ENCODE measurements at places on chromosomes 12 and 14.

DNA sequence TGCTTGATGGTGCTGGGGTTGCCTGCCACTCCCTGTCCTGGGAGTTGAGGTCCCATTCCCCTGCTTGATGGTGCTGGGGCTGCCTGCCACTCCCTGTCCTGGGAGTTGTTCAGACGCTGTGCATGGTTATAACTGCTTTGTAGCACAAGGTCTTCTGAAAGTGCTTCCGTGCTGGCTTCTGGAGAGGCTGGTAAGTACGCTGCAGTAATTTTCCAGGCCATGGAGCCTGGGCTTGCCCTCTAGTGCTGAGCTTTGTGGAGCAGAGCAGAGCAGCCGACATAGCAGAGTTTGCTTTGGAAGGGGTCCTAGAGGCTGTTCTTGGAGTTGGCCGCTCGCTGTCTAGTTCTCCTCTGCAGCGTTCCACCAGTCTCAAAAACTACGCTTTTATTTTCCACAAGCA lies 6.3 kb downstream of the B4GALNT3 start:
- DNase-seq, result no peak

- no peak for DNase-seq
Observed at GRCh38 chr14:63078569-63078968, 33.3 kb upstream of the KCNH5 start.

GRCh38 chr12:42163913-42164312 lies 19.2 kb upstream of the GXYLT1 start:
- no peak for DNase-seq

DNA sequence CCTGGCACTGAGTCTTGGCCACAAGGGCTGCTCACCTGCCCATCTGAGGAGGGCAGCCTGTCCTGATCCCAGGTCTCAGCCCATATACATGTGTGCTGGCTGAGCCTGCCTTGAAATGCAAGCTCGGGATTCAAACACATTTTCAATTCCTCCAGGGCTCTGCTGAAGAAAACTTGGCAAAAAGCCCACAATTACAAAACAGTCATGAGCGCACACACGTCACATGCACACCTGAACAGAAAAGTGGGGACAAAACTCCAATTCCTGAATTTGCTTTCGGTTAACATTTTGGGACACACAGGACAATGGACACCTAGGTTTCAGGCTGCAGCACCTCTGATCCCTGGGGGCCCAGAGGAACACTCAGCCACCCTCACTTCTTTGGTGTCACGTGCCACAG lies 113.9 kb downstream of the RBM19 start:
- no peak for DNase-seq

DNA sequence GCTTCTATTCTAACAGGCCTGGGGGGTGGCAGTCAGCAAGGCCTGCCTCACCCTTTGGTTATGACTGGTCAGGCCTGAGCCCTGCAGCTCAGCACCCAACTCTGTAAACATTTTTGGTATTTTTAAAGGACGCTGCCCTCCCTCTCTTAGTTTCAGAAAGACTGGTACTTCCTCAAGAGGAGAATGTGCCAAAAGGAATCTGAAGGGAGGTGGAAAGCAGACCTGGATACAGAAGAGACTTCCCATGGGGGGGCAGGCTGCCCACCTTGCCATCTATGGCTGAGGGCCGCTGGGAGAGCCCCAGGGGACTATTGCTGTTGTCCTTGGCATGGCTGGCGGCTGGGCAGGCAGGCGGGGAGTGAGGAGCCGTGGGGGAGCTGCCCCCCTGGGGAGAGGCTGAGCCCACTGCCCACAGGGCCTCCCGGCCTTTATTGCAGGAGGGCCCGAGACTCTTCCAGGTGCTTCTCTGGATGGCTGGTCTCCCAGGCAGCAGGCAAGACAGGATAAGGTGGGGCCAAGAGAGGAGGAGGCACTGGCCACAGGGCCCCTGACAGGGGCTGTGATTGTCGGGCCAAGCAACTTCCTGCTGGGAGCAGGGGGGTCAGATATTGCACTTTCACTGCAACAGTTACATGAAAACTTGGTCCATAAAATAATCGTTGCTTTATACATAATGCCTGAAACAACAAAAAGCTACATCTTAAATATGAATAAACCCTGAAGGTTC lies 3.5 kb downstream of the ARL6IP4 start:
- DNase-seq, result no peak

DNA sequence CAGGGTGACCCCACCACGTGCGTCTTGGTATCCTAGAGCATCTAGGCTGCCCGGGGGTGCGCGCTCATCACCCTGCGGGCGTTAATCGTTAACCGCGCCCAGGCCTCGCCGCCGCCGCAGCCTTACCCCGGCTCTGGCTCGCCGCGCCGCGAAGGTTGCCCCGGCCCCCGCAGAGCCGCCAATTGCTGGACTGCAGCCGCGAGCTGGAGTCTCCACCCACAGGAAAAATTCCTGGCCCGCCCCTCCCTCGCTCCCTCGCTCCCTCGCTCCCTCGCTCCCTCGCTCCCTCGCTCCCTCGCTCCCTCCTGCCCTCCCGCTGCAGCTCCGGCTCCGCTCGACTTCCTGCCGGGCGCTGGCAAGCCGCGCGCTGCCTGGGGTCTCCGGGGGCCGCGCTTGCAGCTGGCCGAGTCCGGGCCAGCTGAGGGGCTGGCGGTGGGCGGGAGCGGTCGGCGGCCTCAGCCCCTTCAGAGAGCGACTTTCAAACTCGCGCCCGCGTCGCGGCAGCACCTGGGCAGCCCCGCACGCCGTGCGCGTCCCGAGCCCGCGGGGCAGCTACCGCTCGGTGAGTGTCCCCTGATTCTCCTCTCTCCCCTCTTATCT lies at the start of gene PLEKHG3:
PLEKHG3 (plus strand) TSS at position 282 of the 600 bp plus-strand sequence. CDS start 23,208 bp downstream, outside the sequence.
- peak; percentile 86 for DNase-seq

DNA sequence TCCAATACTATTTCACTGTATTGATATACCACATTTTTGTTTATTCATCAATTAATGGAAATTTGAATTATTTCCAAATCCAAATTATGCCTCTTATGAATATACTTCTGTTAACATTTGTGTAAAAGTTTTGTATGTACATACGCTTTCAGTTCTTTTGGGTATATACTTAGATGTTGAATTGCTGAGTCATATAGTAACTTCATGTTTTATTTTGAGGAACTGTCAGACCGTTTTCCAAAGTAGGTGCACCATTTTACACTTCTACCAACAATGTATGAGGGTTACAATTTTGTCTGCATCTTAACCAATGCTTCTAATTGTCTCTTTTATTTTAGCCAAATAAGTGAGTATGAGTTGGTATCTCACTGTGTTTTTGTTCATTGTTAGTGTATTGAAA lies 10.2 kb upstream of the CCER1 start:
- DNase-seq, result no peak

DNA sequence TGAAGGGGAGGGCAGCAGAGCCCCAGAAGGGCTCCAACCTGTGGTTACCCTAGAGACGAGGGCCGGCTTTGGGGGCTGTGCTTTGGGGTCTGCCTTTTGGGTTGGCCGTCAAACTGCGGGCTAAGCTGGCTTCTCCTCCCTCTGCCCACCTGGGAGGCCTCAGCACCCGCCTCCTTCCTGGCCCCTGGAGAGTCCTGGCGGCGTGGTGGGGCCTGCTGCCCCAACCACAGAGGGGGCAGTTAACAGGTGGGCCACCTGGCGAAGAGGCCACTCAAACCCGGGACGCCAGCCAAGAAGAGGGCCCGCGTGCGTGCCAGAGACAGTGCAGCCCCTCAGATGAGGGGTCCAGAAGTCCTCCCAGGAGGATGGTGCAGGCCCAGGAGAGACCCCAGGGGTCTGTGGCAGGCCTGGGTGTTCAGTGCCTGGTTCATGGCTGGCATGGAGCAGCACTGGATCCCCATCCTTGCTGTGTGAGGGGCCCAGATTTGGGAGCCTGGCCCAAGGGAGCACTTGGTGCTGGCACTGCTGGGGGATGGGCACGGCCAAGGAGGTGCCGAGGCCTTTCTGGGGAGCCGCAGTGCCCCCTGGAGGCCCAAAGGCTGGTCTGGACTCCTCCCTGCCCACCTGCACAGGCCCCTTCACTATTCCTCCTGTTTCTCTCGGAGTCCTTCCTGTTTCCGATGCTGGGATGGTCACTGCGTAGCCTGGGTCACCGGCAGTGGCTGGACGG lies 48.8 kb downstream of the LRCOL1 start:
- DNase-seq, result peak; percentile 15

DNA sequence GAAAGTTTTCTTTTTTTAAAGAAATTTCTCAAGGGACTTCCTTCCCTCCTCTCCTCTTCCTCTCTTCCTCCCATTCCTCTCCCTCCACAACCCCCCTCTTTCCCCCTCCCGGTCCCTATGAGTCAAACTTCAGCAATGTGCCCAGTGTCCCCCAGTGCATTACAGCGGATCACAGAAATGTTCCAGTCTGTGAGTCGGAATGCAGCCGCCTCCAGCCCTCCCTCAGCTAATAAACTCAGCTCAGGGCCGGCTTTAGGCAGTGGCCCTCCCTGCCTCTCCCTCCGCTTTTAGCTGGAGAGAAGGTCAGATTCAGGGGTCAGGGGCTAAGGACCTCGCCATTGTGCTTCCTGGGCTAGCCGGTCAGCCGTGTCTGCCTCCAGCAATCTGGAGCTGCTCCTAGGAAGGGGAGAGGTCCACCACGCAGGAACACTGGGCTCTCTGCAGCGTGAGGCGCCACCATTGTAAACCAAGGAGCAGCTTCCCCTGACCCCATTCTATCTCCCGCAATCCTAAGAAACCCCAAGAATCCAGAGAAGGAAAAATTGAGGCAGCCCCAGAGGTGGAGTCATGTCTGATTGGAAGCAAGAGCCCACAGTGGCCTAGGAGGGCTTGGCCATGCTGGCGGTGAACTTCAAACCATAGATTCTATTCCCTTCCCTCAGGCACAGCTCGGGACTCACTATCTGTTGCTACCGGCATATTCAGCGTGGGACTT lies 1.1 kb upstream of the HDAC7 start:
- peak; percentile 99 for DNase-seq

GRCh38 chr14:105281371-105282097 lies 19.3 kb downstream of the BRF1 start:
- peak; percentile 64 for DNase-seq

- peak; percentile 81 for DNase-seq
Observed at GRCh38 chr12:62703011-62703380, 232.0 kb downstream of the PPM1H start.

DNA sequence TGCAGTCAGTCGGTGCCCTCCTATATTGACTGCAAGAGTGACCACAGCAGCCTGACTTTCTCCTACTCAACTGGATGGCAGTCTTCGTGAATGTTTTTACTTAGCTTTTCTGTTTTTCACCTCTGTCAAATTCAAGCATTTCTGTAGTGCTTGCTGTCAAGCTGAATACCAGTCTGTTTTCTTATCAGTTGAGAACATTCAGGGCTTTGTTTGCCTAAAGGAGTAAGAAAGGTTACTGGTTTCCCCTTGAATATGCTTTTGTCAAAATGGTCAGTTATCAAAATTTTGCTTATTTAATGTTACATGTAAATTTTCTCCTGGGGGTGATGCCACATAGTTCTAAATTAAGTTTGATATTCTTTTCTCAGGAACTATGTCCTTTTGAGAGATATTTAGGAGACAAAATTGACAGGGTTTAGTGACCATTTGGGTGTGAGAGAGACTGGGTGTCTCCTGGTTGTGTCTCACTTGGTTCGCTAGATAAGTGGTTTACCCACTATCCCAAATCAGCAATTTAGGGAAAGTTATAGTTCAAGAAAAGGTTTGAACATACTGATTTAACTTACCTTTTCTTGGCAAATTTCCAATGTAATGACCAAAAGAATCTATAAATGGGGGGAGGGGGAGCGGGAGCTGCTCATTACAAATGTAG lies 366.3 kb downstream of the TMTC2 start:
- DNase-seq, result no peak

GRCh38 chr14:105854600-105855245 lies 328.3 kb downstream of the TMEM121 start:
- no peak for DNase-seq

DNA sequence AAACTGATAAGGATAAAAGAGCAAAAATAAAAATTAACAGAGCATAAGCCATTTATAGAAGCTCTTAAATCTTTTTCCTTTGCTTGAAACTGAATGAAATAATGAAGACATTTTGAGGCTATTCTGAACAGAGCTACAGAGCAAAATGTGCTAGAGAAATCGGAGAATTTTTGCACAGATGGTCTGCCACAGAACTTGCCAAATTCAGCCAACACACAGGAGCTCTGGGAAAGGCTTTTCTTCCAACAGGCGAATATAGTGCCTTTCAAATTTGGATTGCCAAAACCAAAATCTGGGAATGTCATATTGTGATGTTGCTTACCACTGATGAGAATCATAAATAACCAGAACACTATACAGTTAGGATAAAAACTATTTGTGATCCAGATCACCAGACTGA lies 406.3 kb downstream of the RPL10L start:
- no peak for DNase-seq

DNA sequence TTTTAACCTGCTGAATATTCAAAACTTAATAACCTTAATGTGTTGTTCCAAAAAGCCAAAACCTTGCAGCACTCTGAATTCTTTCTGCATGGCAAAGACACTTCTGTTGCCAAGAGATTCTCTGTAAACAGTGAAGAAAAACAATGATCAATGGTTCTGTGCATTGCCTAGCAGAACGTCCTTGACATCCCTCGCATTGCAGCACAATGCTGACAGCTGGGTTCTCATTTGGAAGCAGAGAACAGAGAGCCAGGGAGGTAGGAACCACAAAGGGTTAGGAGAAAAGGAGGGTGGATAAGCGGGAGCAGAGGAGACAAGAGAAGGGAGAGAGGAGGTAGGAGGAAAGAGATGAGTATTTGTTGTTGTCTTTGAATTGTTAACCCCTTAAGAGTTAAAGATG lies 501.1 kb downstream of the NAV3 start:
- DNase-seq, result no peak

DNA sequence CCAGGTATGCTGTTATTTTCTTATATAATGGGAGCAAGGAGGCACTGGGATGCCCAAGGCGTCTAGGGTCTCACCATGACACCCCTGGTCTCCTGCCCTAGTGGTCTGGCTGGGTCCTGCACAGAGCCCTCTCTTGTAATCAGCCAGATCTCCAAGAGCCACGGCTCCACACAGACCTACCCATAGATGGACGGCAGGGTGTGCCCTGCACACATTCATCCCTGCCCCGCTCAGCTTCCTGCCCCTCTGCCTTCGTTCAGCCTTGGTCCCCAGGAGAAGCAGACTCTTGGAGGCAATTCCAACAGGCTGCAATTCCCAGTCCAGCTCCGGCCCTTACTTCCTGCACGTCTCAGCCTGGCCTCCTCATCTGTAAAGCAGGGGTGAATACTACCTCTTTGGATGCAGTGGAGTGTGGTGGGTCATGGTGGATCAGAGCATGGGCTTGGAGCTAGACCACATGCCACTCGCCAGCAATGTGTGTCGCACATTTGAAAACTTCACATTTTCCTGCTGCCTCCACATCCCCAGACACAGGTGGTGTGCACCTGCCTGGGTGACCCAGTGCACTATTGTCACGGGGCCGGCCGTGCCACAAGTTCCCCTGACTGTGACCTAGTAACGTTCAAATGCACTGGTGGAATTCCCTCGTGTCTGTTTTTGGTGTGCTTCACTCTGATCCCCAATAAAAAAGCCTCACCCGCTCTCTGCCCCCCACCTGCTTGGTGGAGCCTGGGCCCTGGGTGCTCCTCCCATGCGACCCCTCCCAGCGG lies 171.1 kb upstream of the PRMT8 start:
- DNase-seq, result no peak

GRCh38 chr14:74297986-74298385 lies 4.7 kb downstream of the ABCD4 start:
- no peak for DNase-seq

GRCh38 chr12:51752234-51752889 lies 96.2 kb downstream of the FIGNL2 start:
- DNase-seq, result peak; percentile 77
